ENCODE measurements at places on chromosomes 2 and 18. TPM values are rescaled to one million over a fixed set of nuclear protein-coding genes. Genes with fewer than 3 reads are reported as not detected.

DNA sequence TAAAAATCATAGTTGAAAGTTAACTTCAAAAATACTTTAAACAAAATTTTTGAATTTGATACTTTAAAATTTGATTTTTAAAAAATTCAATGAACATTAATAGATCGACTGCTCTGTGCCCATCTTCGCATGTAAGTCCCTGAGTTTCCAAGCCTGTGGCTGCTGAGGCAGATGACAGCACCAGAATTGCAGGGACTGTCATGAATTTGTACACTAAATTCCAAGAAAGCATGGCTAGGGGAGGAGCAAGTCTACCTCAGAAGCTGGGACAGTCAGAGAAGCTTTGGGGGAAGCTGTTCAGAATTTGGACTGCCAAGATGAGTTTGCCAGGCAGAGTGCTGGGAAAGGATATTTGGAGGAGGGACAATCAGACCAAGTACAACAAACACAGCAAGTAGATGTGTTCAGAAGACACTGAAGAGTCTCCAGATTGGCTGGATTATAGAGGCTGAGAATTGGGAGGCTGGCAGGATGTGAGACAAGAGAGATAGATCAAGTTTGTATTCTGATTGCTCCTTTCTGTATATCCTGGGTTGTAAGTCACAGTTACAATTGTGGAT lies 79.0 kb downstream of the ASXL3 start:
- DNase-seq = no peak
- H3K27me3 ChIP-seq = no peaks in the 10 kb centered on the region
- no peaks in the 10 kb centered on the region for H3K4me1 ChIP-seq
- no peak overlapping the region for H3K27ac ChIP-seq

DNA sequence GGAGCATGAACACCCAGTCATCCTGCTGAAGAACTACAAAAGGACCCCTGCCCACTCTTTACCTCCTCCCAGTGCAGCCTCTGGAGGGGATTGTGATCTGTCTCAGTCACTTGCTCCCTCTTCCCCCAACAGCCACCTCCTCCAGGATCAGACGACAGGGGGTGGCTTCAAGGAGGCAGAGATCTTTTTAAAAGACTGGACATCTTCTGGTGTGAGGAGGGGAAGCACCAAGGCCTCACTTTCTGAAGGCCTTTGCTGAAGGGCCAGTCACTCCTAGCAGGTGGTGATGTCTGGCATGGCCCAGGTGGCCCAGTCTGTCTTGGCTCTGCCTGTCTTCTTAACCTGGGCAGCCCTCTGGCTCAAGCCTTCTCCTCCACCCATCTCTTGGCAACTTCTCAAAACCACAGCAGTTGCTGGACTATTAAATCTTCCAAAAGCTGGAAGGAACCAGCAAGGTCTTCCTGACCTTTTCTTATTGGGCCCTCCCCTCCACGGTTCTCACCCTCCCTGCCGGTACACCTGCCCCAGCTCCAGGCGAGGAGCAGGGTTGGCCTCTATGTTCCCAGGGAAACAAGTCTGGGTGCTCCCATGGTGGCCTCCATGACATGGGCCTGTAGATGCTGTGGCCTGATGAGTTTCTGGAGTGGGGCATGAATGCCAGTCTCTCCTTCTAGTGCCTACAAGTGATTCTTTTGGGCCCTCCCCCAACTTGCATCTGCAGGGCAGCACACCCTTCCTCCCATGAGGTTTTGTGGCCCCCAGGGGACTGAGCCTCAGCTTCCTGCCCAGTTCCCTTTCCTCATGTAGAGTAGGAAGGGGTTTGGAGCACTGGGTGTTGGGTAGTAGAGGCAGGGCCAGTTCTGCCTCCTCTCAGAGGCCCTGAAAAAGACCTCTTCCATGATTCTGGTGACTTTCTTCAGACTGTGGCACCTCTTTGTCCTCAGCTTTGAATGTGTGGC lies 5.0 kb upstream of the ATP6V1B1 start:
- H3K36me3 ChIP-seq = no peaks in the 10 kb centered on the region
- H3K4me3 ChIP-seq = no peak overlapping the region
- peak; percentile 1 for DNase-seq
- no peaks in the 10 kb centered on the region for H3K4me1 ChIP-seq

DNA sequence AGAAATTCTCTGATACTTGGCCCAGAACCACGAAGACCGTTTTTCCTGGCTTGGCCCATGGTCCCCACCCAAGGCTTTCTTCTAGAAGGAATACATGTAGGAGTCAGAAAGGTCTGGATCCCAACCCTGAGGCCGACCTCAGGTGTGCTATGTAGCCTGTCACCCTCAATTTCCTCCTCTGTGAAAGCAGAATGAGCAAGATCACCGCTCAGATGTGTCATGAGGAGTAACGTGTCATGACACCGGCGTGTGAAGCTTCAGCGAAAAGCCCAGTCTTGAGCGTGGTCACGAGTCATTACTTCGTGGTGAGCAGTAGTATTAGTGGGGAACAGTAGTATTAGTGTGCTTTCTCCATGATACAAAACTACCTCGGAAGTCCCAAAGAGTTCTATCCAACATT lies 103.4 kb downstream of the ALPK2 start:
- no peak overlapping the region for H3K4me3 ChIP-seq
- DNase-seq = no peak
- H3K36me3 ChIP-seq = no peaks in the 10 kb centered on the region
- peaks cover 19% of the 10 kb centered on the region for H3K27me3 ChIP-seq

DNA sequence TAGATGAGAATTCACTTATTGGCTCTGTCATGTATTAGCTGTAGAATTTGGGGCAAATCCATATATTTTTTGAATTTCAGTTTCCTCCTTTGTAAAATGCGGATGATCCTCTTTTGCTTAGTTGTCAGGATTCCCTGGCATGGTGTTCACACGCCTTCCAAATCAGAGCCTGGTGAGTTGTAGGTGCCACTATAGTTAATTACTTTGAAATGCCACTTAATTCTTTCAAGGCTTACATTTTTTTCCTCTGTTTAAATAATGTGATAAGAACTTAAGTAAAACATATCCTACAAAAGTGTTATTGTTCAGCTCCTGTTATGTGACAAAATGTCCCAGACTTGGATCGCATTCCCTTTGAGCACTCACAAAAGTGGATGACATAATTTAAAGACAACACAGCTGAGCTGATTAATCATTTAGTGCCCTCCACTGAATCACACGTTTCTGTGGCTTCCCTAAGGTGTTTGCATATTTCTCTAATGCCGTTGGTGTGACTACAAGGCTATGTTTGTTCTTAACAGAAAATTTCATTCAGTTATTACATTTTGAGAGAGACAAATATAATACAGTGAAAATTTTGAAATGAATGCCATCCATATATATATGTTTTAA lies 471.2 kb upstream of the CHST9 start:
- no peak for DNase-seq
- no peak overlapping the region for H3K4me3 ChIP-seq
- no peaks in the 10 kb centered on the region for H3K4me1 ChIP-seq
- H3K36me3 ChIP-seq = no peaks in the 10 kb centered on the region

DNA sequence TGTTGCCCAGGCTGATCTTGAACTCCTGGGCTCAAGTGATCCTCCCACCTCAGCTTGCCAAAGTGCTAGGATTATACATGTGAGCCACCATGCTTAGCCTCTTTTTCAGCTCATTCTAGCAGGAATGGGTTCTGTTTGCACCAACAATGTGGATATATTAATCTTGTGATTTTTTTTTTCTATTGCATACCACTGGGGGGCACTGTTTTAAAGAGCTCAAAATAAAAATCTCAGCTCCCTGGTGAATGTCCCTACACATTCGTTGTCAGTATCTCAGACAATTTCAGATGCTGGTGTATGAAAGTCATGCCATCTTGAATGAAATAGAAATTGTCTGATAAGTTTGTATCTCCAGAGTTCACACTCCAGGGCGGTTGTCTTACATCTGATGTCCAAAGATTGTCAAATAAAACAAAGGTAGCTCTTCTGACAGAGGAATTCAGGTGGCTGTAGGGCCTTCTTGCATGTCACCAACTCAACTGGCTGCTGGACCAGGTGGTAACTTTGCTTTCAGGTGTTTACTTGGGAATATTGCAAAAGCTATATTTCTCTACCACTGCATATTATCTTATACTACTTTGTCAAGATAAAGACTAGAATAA lies 3.1 kb upstream of the MATN3 start:
- H3K27me3 ChIP-seq = peaks cover 36% of the 10 kb centered on the region
- H3K4me3 ChIP-seq = no peak overlapping the region
- peaks cover 12% of the 10 kb centered on the region for H3K4me1 ChIP-seq
- peak; percentile 18 for DNase-seq
- H3K36me3 ChIP-seq = no peaks in the 10 kb centered on the region

- no peak overlapping the region for H3K4me3 ChIP-seq
- H3K27ac ChIP-seq = no peak overlapping the region
- H3K27me3 ChIP-seq = peaks cover 3% of the 10 kb centered on the region
- no peak for DNase-seq
- H3K4me1 ChIP-seq = peaks cover 5% of the 10 kb centered on the region
Observed at GRCh38 chr2:215687149-215688031, 251.5 kb upstream of the FN1 start.

GRCh38 chr18:10070561-10071000 lies 156.8 kb downstream of the VAPA start:
- H3K36me3 ChIP-seq = no peaks in the 10 kb centered on the region
- no peak overlapping the region for H3K4me3 ChIP-seq
- DNase-seq = no peak
- no peak overlapping the region for H3K27ac ChIP-seq

RSAD2 gene
- total RNA-seq = 101 TPM

SIX3 gene
- not detected for total RNA-seq

PRSS56 gene
- not detected for total RNA-seq

GALNT5 gene
- not detected for total RNA-seq

RAB17 gene
- total RNA-seq = not detected

SLC25A12 gene
- 28.8 TPM for total RNA-seq

TTN gene
- 11.6 TPM for total RNA-seq

ZNF532 gene
- total RNA-seq = 2.8 TPM
